ENCODE measurements at places on chromosomes 12 and 14. TPM values are rescaled to one million over a fixed set of nuclear protein-coding genes. Genes with fewer than 3 reads are reported as not detected.

Gene DIO2
- 3.3 TPM for total RNA-seq

Gene IL26
- total RNA-seq, result not detected

Gene ANKRD33
- under 0.01 TPM for total RNA-seq

Gene MYF5
- total RNA-seq, result not detected

Gene RARG
- 51.4 TPM for total RNA-seq

Gene SART3
- 157 TPM for total RNA-seq

Gene GZMB
- not detected for total RNA-seq

Gene UNC119B
- total RNA-seq, result 29.1 TPM

Gene YY1
- 40.8 TPM for total RNA-seq

Gene GPD1
- total RNA-seq, result not detected

Gene CFAP73
- not detected for total RNA-seq

Gene NPFF
- total RNA-seq, result not detected

Gene AQP2
- total RNA-seq, result not detected

Gene TMCC3
- 0.33 TPM for total RNA-seq

Gene IKZF4
- total RNA-seq, result 2.0 TPM

Gene RBM23
- total RNA-seq, result 51.0 TPM

Gene GPRC5A
- total RNA-seq, result 2.3 TPM

Gene DEGS2
- total RNA-seq, result 0.26 TPM

Gene CCDC177
- not detected for total RNA-seq

Gene FGD4
- total RNA-seq, result 2.3 TPM

Gene SERPINA3
- total RNA-seq, result 7.2 TPM

Gene USP44
- total RNA-seq, result 27.4 TPM

Gene LRRC10
- not detected for total RNA-seq

Gene TPH2
- not detected for total RNA-seq

Gene MYG1
- 52.0 TPM for total RNA-seq

Gene AHNAK2
- total RNA-seq, result 106 TPM

Gene HOXC11
- not detected for total RNA-seq

Gene EIF2B1
- 23.1 TPM for total RNA-seq

Gene APOF
- total RNA-seq, result not detected

Gene SIX1
- 1.8 TPM for total RNA-seq

Gene SSTR1
- 3.0 TPM for total RNA-seq

Gene FAIM2
- 3.6 TPM for total RNA-seq

Gene TAOK3
- 41.6 TPM for total RNA-seq

Gene GPR135
- total RNA-seq, result 3.0 TPM

Gene ADAMTS20
- not detected for total RNA-seq

Gene NEDD8
- 145 TPM for total RNA-seq

Gene TMTC2
- total RNA-seq, result 9.0 TPM

Gene ACOT6
- total RNA-seq, result not detected

Gene CEBPE
- total RNA-seq, result not detected

Gene MSRB3
- 31.3 TPM for total RNA-seq

Gene REM2
- total RNA-seq, result 0.26 TPM

Gene NTS
- total RNA-seq, result not detected

Gene AICDA
- total RNA-seq, result not detected

Gene ZFHX2
- 0.33 TPM for total RNA-seq

Gene NDUFA12
- 102 TPM for total RNA-seq

Gene GPR84
- total RNA-seq, result not detected

Gene GLIPR1L1
- total RNA-seq, result not detected

Gene KRT79
- total RNA-seq, result not detected

Gene BEST3
- not detected for total RNA-seq

Gene MANSC1
- 1.3 TPM for total RNA-seq
